NCI-H187 (cell line): ENCODE measurements at places on chromosomes 12 and 14.

DNA sequence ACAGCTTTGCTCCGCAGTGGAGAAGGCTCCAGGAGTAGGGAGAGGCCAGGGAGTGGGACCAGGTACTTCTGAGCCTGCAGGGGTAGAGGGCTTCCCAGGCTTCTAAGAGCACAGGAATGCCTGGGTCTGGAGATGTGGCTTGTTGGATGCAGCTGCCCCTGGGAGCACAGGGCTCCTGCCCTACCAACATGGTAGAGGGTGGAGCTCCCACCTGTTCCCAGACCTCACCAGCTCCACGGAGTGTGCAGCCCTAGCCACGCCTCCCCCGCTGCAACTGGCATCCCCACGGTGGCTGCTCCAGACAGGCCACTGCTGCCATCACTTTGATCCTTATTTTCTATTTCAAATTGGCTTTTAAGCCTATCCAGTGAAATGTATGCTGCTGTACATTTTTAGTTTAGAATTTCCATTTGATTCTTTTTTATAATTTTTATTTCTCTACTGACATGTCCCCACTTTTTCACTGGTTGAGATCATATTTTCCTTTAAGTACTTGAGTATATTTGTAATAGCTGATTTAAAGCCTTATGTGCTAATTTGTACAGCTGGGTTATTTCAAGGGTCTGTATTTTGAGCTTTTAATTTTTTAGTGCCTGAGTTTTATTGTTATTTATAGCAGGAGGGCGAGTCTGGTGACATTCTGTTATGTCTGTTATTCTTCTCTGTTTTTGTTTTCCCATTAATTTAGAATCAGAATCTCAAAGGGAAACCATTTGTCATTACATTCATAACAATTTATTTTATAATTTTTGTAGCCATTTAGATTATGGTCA lies 78.0 kb downstream of the DERA start:
- no peak for DNase-seq

DNA sequence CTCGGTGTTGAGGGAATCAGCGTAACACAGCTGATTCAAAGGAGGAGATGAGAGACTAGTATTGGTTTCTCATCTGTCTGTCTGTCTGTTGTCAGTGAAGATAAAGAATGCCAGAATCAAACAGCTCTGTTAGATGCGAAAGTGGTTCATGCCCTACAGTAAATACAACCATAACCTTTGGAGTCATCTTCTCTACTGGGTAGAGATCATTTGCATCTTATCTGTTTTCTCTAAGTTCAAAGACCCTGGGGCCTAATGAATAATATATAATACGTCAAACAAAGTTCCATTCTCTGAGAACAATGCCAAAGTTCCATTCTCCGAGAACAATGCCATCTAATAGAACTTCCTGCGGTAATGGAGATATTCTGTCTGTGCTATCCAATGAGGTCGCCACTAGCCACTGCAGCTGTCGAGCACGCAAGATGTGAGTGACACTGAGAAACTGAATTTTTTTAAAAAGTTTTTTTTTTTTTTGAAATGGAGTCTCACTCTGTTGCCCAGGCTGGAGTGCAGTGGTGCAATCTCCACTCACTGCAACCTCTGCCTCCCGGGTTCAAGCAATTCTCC lies 6.6 kb downstream of the IL31 start:
- no peak for DNase-seq

DNA sequence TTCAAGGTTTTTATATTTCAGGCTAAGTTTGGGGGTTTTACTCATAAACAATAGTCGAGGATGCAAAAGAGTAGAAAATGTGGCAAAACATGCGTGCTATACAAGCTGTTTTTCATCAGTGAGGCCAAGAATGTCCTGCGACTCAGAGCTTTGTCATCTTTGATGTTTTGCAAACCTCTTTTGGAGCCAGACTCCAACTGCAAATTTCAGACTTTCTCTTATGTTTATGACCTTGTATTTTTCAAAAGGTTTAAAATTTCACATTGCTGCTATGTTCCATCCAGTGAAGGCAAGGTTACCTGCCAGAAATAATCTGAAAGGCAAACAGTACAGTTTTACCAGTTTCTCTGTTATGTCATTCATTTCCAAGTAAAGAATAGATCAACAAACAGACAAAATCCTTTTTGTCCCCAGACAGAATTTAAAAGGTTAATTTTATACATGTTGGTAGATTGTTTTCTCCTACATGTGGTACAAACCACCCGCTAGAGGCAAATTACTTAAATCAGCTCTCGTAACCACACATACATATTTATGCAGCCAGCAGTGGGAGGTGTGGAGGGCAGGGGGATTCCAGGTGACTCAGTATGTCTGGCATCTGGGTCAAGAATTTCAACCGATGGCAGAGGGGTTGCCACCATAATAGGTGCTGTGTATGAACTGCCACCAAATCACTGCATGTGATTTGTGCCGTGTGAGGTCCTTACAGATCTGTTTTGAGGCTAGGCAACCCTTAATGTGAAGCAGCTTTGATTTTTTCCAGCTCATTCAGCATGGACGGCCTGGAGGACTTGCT lies 119.8 kb upstream of the CPM start:
- no peak for DNase-seq

- DNase-seq: no peak
These were observed 77.5 kb upstream of the KRAS start for GRCh38 chr12:25328072-25328712.

DNA sequence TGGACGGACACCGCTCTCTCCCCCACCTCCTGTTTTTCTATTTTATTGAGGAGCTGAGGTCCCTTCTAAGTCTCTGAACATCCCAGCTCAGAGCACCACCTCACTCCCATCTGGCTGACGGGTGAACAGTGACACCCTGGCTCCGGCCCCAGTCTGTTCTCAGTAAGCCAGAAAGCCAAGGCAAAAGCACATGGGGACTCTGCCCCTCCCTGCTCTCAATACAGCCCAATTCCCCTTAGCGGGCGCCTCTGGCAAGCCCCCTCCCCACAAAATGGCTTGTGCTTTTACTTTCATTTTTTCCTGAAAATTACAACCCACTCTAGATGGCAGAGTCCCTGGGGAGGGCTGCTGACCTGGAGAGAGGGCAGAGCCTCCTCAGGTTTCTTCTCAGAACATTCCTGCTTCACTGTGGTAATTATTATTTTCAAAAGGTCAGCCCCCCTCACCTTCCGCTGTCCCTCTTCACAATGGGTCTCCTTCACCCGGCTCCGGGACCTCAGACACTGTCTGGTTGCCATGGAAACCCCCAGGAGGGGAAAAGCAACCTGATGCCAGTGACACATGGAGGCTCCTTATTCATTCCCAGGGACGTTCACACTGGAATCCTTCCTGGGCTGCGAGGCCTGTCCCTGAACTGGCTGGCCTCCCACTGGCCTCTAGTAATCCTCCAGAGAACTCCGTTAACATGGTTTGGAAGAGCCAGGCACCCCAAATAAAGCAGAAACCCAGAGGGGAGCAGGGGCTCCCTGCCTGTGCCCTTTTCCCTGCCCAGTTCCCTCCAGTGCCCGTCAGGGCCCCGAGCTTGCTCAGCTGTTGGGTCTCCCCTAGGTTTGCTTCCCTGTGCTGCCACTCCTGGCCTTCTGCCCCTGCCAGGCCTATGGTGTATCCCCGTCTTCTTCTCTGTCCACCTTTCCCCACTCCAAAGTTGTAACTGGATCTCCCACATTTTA lies 15.9 kb downstream of the COL2A1 start:
- no peak for DNase-seq

DNA sequence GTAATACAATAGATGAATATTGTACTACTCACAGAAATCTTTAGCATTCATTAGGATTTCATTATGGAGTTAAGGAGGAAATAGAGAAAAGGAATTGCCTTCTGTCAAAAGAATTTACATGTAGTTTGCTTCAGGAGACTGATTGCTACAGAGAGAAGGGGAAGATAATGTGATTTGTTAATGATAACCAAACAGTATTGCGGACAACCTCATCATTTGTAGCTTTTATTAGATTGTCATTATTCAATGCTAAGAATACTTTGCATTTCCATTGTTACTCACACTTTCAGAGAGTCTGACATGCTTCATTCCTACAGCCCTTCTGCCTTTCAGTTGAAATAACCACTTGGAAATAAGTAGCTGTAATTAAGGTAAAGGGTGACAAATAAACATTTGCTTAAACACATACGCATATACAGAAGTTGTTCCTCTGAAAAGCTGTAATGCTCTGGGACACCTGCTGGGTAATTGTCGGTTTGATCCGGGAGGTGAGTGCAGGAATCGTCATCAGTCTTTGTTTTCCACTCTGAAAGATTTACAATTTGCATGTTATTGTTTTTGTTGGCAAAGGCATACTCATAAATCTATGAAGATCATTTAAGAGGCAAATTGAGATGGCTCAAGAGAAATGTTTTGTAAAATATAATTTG lies 600.2 kb downstream of the TRHDE start:
- DNase-seq: no peak

GRCh38 chr12:66739940-66740651 lies 61.2 kb upstream of the GRIP1 start:
- DNase-seq: no peak

- no peak for DNase-seq
These were observed 14.4 kb upstream of the CDK17 start for GRCh38 chr12:96414637-96415036.

DNA sequence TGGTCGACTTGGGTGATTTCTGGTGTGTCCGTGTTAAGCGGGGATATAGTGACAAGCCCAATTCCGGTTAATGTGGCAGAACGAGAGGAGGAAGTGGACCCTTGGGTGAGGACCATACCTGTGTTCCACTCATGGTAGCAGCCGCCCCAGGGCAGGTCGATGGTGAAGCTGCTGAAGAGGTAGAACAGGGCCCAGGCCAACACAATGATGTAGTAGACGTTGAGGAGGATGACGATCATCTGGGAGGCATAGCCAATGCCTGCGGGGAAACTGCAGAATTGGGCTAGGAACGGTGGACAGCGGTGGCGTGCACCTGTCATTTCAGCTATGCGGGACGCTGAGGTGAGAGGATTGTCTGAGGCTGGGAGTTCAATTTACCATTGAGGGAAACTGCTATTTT lies 20.1 kb downstream of the SLC6A13 start:
- no peak for DNase-seq

DNA sequence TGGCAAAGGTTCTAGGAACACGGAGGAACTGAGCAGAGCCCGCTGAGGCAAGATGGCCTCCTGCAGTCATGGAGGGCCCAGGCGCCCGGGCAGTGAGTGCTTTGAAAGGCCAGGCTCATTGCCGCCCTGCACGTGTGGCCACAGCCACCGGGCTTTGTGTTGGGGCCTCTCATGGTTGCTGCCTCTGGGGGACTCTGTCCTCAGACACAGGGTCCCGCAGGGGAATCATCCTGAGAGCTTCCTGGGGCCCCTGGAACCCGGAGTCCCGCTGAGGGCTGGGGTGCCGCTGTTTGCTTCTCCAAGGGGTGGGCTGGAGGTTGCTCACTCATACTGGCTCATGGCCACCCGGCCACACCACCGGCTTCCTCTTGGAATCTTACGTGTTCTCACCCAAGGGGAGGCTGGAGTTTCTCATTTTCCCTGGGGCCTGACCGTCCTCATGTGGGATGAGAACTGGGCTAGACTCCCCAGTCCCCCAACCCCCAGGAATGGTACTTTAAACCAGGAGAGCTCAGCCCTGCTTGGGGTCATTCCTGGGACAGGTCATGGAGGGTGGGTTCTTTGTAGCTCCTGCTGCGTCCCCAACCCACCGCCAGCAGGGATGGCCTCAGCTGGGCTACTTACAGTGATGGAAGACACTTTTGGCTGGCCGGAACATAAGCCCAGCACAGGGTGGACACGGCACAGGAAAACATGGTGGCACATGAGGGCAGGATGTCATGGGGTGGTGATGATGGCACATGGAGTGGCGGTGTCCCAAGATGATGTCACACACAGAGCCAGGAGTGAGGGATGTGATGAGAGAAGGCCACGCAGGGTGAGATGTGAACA lies 21.1 kb upstream of the LRTM2 start:
- no peak for DNase-seq

DNA sequence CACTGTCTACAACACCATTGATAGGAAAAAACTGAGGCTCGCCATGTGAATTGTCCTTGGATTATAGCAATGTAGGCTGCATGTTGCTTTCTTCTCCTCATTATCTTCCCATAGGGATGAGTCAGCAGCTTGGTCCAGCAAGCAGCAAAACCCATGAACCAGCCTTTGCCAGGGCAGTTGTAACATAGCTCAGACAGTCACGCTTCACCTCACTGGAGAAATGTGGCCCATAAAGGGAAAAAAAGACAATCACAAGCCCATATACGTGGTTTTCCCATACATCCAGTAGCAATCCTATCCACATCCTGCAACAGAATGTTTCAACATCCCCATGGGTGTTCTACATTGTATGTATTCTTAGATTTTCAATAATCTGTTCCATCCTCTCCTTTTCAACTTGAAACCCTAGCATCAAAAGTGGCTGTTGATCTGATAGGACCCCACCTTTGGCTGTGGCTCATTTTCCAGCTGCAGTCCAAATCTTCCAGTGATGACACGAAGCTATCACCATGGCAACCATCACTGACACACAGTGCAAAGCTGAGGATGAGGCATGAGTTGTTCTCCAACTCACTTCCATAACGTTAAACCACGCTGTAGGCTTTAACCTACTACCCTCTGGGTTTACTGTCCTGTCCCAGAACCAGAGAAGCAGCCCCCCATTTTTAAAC lies 34.0 kb downstream of the GRIN2B start:
- DNase-seq: no peak

DNA sequence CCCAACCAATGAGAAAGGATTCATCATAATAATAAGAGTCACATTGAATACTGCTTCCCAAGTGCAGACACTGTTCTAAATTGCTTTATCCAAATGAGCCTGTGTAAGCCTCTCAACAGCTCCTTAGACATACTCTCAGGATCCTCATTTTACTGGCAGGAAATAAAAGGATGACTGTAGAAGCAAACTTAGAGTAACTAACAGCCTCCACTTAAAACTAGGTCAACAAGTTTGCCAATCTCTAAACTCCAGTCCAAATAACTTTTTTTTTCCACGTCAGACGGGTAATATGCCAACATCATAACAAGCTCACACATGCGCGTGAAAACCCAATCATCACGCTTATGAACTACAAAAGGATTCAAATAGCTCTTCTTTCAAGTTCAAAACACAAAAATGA lies 15.3 kb upstream of the DPF3 start:
- no peak for DNase-seq

DNA sequence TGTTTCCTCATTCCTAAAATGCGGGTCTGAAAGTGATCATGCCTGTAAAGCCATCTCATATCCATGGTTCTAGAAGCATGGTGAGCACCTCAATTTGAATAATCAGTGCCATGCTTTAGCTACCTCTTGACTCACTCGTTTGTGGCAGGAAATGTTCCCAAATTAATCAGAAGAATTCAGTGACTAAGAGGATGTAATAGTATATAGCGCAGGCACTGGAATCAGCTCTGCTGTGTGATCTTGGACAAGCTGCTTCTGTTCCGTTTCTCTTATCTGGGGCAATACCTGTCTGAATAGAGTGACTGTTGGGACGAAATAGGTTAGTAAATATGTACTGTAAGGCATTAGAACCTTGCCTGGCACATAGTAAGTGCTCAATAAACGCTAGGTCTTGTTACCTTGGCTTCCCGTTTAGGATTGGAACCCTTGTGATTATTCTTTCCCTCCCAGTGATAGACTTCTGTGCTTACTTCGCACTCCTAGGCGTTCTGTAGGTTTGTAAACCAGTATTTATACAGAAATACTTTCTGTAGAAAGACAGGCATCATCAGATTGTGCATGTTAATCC lies 820 bp upstream of the SMAGP start:
- DNase-seq: no peak

GRCh38 chr12:20492251-20492760 lies 124.0 kb downstream of the PDE3A start:
- DNase-seq: no peak
